Suppressor macrophage treated with lipopolysaccharide for 1 hour (primary cell): ENCODE measurements at places on chromosomes 5 and 9.

GRCh38 chr9:21802418-21803000, at the start of gene MTAP:
MTAP (plus strand) TSS chr9:21802636; CDS start chr9:21802749, 113 bp downstream.
- DNase-seq, result peak; percentile 82

GRCh38 chr9:109699019-109699418, 81.0 kb upstream of the PALM2AKAP2 start:
- DNase-seq, result no peak

DNA sequence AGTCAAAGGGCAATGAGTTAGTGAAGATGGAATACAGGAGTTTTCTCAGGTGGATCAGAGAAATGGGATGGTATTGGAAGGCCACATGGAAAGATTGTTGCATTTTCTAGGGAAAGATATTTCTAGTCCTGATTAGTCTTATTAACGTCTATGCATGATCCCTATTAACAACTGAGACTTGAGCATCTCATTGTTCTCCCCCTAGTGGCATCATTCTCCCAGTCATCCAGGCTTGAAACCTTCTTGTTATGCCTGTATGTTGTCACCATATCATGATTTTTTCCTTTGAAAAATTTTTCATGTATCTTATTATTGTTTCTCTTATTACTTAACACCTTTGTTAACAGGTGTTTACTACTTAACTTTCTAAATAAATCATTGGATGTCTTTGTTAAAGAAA, 34.4 kb downstream of the KIF2A start:
- peak; percentile 61 for DNase-seq

GRCh38 chr9:93466416-93467061, 13.2 kb upstream of the FAM120AOS start:
- no peak for DNase-seq

DNA sequence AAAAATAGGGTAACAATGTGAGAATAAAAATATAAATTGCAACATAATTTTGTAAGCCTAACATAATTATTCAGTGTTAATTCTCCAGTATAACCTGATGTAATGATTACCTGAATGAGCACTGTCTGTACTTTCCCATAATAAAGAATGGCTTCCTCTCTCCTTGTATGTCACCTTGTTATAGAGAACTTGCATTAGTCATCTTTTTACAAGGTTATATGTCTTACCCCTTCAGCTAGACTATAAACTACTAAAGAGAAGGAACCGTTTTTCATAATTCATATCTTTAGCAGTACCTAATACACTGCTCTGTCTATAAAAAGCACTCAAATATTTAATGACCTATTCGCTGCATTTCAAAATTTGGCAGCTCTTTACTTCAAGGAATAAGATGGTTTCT, 19.8 kb downstream of the STRBP start:
- DNase-seq, result no peak

GRCh38 chr5:2697041-2697440, 54.4 kb downstream of the IRX2 start:
- no peak for DNase-seq

DNA sequence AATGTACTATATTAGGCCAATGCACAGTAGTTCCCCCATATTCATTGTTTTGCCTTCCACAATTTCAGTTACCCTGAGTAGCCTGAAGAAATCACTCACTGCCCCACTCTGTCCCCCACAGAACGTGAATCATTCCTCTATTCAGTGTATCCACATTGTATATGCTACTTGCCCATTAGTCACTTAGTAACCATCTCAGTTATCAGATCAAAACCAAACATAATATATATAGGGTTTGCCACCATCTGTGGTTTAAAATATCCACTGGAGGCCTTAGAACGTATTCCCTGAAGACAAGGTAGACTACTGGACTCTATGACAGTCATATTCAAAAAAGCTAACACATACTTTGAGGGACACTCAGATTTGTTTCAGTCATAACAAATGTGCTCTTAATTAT, 465.7 kb upstream of the RGMB start:
- DNase-seq, result no peak

GRCh38 chr9:127586096-127586495, 26.0 kb upstream of the STXBP1 start:
- DNase-seq, result no peak

- peak; percentile 45 for DNase-seq
These were observed 294.1 kb downstream of the ARHGAP26 start for GRCh38 chr5:143064218-143064641.

DNA sequence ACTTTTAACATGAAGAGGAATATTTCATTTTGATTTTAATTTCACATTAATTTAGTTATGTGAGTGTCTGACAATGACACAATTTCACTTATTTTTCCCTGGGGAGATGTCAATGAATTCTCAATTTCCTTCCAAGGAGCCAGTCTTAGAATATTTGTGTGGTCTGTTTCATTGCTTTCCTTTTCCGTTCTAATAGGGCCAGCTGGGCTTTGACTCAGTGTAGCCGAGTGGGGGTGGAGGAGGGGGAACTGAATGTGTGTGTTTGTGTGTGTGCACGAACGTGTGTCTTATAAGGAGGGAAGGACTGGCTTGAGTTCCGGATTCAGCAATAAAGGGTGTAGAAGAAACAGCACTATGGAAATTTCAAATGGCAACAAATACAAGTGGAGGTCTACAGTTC, 100.0 kb downstream of the BASP1 start:
- DNase-seq, result peak; percentile 53
